ENCODE measurements at places on chromosomes 2 and 18.
A peak's percentile ranks its signal among the peaks of the same experiment; 100 is the strongest.

GRCh38 chr18:26309281-26309680 is 83.0 kb downstream of the TAF4B start:
- no peak for DNase-seq

- no peak for DNase-seq
Measured at GRCh38 chr2:12980817-12981216, 264.1 kb downstream of the TRIB2 start.

DNA sequence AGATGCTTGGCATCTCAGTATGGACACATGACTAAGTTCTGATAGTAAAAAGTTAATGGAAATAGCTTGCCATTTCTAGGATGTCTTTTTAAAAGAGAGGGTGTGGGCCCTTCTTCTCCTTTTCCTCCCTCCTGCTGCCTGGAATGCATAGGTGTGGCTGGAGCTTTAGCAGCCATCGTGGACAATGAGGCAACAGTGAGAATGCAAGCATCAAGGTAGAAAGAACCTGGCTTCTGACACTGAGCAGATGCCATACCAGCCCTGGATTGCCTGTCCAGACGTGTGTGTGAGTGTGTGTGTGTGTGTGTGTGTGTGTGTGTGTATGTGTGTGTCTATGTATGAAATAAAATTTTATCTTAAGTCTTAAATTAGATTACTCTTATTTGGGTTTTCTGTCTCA is 660.1 kb downstream of the XIRP2 start:
- DNase-seq, result no peak

DNA sequence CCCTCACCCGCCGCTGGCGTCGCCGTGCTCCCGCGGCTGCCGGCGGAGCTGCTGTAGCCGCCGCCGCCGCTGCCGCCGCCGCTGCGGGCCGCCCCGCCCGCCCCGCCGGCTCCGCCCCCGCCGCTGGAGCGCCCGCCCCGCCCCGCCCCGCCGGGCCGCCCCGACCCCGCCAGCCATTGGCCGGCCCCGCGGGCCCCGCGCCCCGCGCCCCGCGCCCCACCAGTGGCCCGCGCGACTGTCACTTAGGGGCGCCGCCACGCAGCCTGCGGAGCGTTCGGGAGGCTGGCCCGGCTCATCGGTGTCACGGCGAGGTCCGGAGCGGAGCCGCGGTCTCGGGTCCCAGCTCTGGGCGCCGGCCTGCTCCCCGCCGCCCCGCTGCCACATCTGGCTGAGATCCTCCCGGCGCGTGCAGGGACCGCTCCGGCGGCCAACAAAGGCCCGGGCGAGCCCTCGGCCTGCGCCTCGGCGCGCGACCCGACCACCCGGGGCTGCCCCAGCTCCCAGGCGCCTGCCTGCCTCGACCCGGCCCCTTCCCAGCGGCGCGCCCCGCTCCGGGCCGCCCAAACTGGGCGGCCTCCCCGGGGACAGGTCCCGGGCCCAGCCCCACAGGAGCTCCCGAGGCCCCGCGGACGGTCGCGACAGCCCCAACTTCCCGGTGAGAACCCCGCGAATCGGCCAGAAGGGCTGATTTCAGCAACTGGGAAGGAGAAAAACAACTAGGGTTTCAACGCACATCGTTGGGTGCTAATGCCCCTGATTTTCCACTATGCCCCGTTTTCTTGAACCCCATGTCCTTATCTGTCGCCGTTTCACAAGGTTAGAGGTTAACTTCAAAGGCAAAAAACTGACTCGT is at the start of gene MGAT4A:
Gene MGAT4A, minus strand, starts transcription at position 92 of the 853 bp plus-strand sequence. CDS start 4,800 bp downstream, outside the sequence.
- DNase-seq, result peak; percentile 39

DNA sequence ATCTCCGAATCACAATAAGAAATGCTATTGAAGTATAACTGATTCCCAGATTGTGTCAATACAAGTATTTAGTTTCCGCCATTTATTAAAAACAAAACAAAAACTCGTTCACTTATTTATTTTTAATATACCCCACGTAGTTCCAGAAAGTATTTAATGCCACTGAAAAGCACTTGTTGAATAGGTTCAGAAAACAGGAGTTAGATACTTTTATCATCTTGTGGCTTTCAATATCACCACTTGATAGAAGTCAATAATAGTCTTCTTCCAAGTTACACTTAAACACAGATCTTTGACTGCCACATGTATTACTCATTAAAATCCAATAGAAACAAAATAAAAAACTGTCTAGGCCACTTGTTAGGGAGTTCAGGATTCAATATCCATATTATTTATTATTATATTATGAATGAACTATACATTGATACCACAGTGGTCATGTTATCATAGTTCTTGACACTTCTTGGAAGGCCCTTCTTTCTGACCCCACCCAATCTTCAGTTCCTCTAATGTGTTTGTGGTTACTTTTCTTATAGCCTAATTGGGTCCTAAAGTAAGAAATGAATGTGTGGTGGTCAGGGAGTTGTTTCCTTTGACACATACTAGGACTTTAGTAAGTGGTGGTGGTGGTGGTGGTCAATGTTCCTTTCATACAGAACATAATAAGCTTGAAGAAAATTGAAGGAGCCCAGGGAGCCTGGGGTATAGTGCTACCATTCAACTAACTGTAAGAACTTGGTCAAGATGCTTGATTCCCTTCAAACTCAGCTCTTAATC is 221.3 kb upstream of the ITGA4 start:
- DNase-seq, result no peak

DNA sequence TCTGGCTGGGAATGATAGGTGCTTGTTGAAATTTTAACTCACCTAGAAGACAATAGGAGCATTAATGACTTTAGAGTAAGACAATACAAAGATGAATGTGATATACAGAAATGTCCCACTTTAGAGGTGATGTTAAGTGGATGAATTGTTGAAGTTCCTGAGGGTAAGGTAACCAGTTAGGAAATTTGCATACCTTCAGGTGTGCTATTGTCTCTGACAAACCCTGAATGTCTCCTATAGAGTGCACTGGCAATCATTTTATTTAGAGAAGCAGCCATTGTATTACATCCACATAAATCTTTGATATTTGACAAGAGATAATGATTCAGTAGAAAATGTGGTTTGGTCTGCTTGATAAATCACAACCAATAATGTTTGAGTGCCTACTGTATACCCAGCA is 228.5 kb downstream of the RNF144A start:
- no peak for DNase-seq

DNA sequence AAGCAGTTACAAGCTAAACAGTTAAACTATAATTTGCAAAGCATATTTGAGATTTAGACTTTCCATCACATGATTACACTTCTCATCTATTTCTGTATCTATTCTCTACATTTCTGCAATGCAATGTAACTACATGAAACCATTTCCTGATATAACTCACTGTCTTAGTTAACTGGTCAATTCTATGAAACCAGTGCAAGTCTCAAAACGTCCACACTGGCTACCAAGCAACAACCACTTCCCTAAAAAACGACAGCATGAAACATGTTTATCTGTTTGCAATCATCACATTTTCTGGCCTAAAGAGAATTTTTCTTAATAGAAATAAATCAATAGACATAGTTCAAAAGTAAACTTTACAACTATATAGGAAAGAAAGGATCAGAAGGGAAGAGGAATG is 17.4 kb downstream of the FECH start:
- no peak for DNase-seq

- no peak for DNase-seq
Measured at GRCh38 chr2:37590119-37590571, 81.3 kb downstream of the CDC42EP3 start.

GRCh38 chr18:34965108-34965507 is 76.1 kb upstream of the MAPRE2 start:
- DNase-seq, result no peak

DNA sequence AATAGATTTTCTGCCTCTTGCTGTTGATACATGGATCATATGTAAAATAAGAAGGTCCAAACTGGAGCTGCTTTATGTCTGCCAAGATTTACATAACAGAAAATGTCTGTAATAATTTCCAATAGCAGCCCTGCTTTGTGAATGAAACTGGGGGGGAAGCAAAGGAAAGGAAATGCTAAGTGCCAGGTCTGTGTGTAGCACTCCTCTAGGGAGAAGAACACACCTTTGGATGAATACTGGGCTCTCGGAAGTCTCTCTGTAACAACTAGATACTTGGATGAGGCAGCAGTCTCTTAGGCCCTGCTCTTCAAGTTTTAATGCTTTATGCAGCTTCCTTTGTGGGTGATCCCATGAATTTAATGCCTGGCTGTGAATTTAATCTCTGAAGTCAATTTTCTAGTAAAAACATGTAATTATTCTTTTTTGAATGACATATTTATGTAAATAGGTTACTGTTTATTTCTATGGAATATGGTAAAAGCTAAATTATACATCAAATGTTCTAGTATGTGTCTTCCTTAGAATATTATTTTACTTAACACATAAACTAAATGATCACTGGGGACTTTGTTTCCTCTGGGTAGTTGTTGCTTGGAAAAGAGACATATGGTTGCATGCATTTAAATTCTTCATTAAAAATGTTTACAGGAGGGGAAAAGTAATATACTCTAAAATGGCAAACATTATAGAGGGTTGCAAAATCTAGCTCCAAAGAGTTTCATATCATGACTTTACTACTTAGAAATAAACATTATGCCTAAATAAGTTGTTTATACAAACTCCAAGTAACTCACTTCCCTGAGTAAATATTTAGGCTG is 336.6 kb upstream of the CWC22 start:
- no peak for DNase-seq

DNA sequence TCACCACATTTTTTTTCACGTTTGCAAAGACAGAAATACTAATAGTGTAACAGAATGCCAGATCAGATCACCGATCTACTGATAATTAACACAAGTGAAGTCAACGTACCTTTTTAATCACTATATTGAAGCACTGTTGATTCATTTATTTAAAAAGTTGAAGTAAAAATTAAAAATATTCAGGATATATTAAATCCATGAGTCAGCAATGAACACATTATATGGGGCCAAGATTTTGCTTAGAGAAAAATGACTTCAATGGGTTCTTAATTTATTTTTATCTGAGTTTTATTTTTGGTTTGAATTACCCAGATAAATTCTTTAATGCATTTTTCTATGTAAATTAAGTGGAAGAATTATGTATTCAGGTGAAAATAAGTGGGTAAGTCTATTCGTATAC is 14.2 kb downstream of the SPHKAP start:
- DNase-seq, result no peak

- peak; percentile 29 for DNase-seq
Measured at GRCh38 chr2:71157124-71157793, 26.8 kb downstream of the MPHOSPH10 start.

DNA sequence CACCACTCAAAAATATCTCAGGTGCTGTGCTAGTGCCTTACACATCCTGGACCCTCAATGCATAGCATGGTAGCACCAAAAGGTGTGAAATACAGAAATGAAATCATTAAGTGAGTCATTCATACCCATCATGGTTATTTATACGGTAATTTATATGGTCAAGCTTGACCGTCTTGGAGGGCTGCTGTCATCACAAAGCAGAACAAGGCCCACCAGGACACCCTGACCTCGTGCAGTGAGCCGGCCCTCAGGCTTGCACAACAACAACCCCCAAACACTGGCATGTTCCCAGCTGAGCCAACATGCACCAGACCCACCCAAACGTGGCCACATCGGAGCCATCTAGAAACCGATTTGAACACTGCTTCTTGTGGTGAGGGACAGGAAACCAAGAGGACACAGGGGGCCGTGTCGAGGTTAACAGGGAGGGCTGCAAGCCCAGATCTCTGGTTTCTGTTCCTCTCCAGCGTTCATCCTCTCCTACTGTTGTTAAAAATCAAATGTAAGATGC is 378.5 kb upstream of the ID2 start:
- DNase-seq, result no peak

DNA sequence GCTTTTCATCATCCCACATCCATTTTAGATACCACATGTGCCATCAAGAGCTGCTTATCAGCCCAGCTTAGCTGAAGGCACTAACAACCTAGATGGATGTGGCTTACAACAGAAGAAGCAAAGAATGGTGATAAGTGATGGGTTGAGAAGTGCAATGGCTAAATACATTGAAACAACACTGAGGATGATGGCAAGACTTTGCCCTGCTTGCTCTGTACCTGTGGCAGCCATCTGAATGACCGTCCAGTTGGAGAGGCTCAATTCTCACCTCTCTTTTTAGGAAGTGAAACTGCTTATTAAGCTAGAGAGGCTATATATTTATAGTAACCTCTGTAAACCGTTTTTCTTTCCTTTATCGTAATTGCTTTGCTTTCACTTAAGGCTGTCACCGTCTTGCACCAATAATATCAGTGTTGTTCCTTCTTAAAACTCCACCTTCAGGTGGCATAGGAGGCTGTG is 5.7 kb downstream of the GPATCH11 start:
- no peak for DNase-seq

- no peak for DNase-seq
Measured at GRCh38 chr2:191245046-191245868, at the start of gene MYO1B. Gene MYO1B (plus strand): TSS chr2:191245404. CDS start chr2:191276896, 31,492 bp downstream.

DNA sequence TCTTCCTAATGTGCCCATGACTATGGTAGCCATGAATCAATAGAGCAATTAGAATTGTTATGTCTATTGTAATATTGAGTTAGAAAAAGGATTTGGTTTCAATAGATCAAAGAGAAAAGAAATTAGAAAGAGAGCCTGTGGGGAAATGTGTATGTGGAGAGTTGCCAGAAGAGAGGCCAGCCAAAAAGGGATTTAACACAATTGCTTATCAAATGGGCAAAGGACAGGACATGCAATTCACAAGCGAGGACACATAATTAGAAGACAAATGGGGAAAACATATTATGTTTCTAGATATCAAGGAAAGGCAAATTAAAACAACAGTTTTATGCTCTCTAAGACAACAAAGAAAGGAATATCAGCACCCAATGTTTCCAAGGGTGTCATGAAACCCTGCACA is 403.2 kb upstream of the KLHL29 start:
- no peak for DNase-seq
